ENCODE measurements at places on chromosomes 6 and 20.

- DNase-seq: no peak
These were observed 27.9 kb downstream of the KAT14 start for GRCh38 chr20:18165553-18165952.

- DNase-seq: no peak
These were observed 121.6 kb downstream of the PREX1 start for GRCh38 chr20:48706116-48706656.

GRCh38 chr20:59667131-59667530, 62.8 kb downstream of the PHACTR3 start:
- DNase-seq: no peak

GRCh38 chr20:25289886-25290597, 42.2 kb downstream of the PYGB start:
- DNase-seq: no peak

GRCh38 chr6:38157905-38158304, 338.4 kb downstream of the ZFAND3 start:
- no peak for DNase-seq

Measured in NCI-H2081 treated with DMSO at 0.1 percent for 48 hours (cell line).